RWPE1 (cell line): ENCODE measurements at places on chromosomes 1 and 21.

- peak; percentile 43 for DNase-seq
These were observed 65.2 kb upstream of the TINAGL1 start for GRCh38 chr1:31510853-31511789.

GRCh38 chr1:44497422-44498170, 92.5 kb downstream of the RNF220 start:
- no peak for DNase-seq

- DNase-seq = no peak
These were observed 106.1 kb downstream of the SEC16B start for GRCh38 chr1:177863796-177864195.

- peak; percentile 60 for DNase-seq
These were observed 1.2 kb downstream of the LRP8 start for GRCh38 chr1:53326598-53327181.

GRCh38 chr1:180311011-180311730, 81.1 kb downstream of the LHX4 start:
- no peak for DNase-seq

- DNase-seq = no peak
These were observed 32.7 kb upstream of the SUCO start for GRCh38 chr1:172500207-172500606.

GRCh38 chr21:28906841-28907240, 85.8 kb downstream of the LTN1 start:
- DNase-seq = no peak

DNA sequence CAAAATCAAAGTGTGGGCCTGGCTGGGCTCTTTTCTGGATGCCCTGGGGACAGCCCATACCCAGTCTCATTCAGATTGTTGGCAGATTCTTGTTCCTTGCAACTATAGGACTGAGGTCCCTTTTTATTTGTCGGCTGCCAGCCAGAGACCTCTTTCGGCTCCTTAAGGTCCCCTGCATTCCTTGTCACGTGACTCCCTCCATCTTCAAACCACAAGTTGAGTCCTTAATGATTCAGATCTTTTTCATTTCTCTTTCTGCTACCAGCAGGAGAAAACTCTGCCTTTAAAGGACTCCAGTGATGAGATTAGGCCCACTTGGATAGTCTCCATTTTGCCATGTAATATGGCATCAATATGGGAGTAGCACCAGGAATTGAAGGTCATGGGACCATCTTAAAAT, 48.6 kb downstream of the PATJ start:
- DNase-seq = no peak

DNA sequence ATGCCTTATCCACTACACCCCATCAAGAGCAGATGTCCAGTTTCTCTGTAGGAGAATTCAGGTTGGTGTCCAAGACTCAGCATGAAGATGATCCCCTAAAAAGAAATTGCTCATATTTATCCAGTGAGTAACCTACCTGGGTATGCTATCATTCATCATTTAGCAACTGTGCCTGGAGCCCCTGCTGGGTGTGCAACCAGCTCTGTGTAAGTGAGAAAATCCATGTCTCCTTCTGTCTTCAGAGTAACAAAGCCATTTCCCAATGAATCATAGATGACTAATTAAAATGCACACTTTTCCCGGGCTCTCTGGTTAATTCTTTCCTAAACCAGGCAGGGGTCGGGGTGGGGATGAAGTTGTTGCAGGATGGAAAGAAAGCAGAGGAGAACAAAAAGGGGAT, 35.8 kb downstream of the OLFML3 start:
- peak; percentile 74 for DNase-seq
